ENCODE measurements at places on chromosomes 1 and 21.

- no peak for DNase-seq
These were observed 14.3 kb downstream of the SMG5 start for GRCh38 chr1:156268336-156268735.

DNA sequence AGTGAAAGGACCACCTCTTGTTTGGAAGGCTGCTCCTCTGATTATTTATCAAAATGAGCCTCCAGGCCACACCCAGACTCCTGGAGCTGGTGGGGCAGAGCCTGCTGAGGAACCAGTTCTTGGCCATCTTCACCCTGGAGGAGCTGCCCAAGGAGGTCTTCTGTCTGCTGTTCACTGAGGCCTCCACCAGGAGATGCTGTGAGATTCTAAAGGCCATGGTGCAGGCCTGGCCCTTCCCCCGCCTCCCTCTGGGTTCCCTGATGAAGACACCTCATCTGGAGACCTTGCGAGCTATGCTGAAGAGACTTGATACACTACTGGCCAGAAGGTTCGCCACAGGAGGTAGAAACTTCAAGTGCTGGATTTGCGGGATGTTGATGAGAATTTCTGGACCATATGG is 61.7 kb upstream of the GJA8 start:
- DNase-seq = no peak

GRCh38 chr1:107919953-107920352 is 45.0 kb downstream of the VAV3 start:
- DNase-seq = no peak

- DNase-seq = no peak
These were observed 616.8 kb downstream of the NCAM2 start for GRCh38 chr21:21614966-21615365.

- no peak for DNase-seq
These were observed 267.6 kb downstream of the SETD4 start for GRCh38 chr21:35792569-35793305.

DNA sequence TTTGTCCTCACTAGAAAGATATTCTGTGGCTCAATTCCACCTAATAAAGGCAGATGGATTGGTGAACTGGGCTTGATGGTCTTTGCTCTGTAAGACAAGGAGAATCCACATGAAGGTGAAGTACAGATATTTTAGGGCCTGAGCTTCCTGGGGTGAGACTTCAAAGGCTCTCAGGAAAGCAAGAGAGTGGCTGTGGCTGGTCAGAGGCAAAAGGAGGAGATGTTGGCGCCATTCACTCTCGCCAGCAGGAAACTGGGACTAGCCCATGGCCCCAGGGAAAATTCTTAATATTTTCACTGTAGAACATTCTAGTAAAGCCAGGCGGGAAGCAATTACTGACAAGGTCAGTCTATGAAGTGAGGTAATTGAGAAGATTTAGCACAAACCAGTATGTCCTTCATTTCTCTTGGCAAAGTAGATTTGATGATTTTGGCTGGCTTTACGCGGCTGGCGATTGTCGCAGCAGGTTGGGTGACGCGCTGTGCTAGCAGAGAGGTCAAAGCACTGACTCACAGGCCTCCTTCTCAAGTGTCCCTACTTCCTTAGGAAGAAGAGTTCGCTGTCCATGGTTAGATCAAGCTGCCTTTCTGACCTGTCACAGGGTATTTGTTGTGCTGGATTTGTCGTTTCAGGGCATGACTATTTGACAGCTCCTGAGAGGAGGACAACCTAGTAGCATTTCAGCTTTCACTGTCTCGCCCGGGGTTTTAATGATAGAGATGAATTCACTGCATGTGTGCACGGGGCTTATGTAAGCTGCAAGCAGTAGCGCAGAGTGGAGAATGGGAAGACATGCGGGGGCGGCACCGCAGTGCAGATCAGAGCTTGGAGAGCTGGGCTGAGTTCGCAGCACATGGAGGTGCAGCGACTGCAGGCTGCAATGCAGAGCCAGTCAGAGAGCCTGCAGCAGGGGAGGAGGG is 32.7 kb downstream of the XCL1 start:
- no peak for DNase-seq

GRCh38 chr1:182337736-182338571 is 53.6 kb downstream of the GLUL start:
- no peak for DNase-seq

- no peak for DNase-seq
These were observed 38.5 kb upstream of the USP1 start for GRCh38 chr1:62398377-62398776.

DNA sequence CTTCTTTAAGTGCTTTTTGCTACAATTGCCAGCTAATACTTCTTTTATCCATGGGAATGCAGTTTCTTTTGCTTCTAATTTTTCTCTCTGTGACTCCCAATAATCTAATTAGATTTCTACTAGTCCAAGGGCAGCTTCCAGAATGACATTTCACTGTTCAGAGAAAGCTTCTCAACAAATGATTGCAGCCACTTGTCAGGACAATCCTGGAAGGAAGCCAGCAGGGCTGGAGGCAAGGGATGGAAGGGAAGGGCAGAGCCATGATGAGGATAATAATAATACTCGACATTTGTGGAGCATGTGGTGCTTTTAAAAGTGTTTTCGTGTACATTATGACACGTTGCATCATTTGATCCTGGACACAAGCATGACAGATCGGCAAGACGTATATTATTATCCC is 19.4 kb downstream of the F11R start:
- DNase-seq = peak; percentile 28

GRCh38 chr1:246602194-246602593 is 35.9 kb downstream of the CNST start:
- DNase-seq = no peak

- DNase-seq = peak; percentile 96
These were observed 15.2 kb downstream of the SLC27A3 start for GRCh38 chr1:153790313-153790965.

- DNase-seq = peak; percentile 52
These were observed 23.6 kb upstream of the DNM3 start for GRCh38 chr1:171817511-171818265.

GRCh38 chr1:32894681-32895080 is 6.5 kb downstream of the TMEM54 start:
- no peak for DNase-seq

DNA sequence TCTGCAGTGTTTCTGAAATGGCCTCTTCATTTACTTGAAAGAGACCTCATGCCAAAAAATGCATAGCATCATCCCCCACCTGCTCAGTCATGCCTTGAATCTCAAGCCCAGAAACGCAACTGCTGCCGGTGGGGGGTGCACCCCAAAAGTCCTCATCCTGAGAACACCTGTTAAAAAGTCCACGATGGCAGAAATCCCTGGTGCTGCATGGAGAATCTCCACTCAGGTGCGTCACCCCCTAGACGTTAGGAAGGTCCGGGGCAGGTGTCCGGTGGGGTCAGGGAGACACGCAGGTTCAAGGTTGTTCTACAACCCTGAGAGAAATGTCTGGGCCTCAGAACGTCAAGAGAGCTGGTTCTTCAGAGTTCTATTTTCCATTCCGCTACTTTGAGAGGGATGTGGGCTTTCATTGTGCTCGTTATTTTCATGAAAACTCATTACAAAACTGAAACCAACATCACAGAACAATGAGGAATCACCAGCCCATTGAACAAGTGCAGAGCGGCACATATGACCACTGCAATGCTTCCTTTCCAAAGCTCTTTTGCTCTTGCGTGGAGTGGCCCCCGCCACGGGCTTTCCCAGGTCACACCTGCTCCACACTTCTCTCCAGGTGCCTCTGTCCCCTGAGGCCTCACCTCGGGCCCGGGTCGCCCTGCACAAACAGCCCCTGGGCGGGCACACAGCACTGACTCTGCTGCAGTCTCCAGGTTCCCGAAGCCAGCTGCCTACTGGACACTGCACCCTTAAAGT is 201.9 kb downstream of the TOMM20 start:
- DNase-seq = no peak

- no peak for DNase-seq
These were observed 141.8 kb upstream of the PBX1 start for GRCh38 chr1:164417016-164417704.
